Left ventricle myocardium inferior (tissue), 1 donor: ENCODE measurements at places on chromosomes 3 and 15.
A peak's percentile ranks its signal among the peaks of the same experiment; 100 is the strongest.

GRCh38 chr3:17431004-17431403 lies 311.4 kb downstream of the TBC1D5 start:
- no peak for DNase-seq

GRCh38 chr3:5165698-5166097 lies 21.8 kb upstream of the EDEM1 start:
- no peak for DNase-seq

GRCh38 chr3:112124907-112125607 lies 8.0 kb downstream of the GCSAM start:
- no peak for DNase-seq

- no peak for DNase-seq
Observed at GRCh38 chr15:101206176-101206591, 45.7 kb downstream of the CHSY1 start.

DNA sequence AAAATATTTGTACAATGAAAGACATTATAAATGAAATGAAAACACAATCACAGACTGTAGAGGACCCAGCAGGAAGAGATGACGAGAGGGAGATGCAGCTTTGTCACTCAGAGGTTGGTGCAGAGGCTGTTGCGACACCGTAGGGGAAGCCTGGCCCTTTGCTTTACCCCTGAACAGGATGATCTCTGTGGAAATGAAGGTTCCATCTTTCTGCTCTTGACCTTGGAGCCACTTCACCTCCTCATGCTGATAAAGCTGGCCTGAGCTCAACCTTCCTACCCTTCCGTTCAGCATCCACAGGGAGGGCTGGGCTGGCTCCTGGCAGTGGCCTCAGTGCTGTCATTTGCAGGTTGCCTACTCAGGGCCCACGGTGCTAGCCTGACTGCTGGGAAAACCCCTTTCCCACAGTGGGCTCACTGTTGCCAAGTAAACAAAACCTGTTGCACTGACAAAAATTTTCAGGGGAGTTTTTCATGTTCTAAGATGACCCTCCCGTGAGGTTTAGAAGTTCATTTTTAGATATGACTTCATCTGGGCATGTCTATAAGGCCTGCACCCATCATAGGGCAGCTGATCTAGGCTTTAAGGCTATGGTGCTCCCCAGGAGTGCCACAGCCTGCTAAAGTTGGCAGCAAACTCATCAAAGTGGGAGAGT lies 3.0 kb upstream of the CD80 start:
- no peak for DNase-seq

GRCh38 chr3:15291589-15292541 lies 40.5 kb downstream of the SH3BP5 start:
- no peak for DNase-seq

DNA sequence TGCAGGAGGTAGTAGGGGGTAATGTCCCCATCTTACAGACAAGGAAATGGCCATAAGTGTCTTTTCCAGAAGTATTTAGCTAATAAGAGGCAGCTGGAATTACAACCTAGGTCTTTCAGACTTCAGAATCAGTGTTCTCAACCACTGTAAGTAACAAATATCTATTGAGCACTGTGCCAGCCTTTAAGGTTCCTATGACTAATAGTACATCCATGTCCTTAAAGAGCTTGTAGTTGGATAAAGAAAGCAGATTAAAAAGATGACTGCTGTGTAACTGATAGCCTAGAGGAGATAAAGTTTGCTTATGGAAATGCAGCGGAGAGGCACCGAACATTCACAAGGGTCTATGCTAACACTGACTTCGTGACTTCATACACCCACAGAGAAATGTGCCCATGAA lies 136.0 kb downstream of the KCNMB2 start:
- DNase-seq = no peak

DNA sequence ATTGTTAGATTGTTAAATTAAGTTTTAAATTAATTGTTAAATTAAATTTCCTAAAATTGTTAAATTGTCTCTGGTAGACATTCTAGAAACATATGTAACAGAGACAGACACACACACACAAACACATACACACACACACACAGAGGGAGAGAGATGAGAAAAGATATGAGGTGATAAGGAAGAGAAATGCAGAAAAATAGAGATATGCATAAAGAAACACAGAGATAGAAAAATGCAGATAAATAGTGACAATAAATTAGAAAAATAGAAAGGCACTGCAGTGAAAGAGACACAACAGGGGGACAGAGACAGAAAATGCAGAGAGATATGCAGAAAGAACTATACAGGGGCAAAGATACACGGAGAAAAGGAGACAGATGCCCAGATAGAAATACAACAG lies 25.1 kb upstream of the GOLGA8B start:
- no peak for DNase-seq

DNA sequence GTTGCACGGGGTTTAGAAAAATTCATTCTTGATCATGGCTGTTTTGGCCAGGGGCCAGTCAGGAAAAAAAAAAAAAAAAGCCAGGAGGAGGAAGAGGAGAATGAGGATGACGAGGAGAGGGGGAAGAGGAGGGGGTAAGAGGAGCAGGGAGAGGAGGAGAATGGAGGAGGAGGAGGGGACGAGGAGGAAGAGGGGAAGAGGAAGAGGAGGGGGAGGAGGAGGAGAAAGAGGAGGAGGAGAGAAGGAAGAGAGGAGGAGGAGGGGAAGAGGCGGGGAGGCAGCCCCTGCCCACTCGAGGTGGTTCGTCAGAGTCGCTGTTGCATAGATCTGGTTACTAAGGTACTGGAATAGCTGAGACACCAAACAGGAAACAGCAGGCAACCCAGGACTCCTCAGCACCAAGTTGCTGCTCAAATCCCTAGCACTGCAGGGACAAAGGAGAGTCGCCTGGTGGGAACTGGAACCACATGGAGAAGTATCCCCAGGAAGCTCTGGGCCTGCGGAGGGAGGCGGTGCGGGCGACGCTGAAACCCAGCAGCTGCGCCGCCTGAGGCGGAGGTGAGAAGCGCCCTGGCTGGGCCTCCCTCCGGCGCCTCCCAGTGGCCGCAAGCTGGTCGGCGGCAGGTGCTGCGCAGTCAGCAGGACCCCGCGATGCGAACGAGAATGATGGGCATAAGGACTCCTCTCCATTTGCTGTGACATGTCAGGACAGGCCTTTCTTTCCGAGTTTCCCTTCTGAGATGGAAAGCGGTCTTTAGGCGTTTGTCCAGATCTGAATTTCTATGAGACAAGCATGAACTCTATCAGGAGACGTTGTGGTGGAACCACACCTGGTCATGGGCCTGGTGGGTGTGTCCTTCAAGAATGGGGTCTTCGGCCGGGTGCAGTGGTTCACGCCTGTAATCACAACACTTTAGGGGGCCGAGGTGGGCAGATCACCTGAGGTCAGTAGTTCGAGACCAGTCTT lies 17.5 kb downstream of the FAM240A start:
- peak; percentile 84 for DNase-seq

GRCh38 chr3:13495351-13495813 lies 15.3 kb downstream of the HDAC11 start:
- peak; percentile 6 for DNase-seq

DNA sequence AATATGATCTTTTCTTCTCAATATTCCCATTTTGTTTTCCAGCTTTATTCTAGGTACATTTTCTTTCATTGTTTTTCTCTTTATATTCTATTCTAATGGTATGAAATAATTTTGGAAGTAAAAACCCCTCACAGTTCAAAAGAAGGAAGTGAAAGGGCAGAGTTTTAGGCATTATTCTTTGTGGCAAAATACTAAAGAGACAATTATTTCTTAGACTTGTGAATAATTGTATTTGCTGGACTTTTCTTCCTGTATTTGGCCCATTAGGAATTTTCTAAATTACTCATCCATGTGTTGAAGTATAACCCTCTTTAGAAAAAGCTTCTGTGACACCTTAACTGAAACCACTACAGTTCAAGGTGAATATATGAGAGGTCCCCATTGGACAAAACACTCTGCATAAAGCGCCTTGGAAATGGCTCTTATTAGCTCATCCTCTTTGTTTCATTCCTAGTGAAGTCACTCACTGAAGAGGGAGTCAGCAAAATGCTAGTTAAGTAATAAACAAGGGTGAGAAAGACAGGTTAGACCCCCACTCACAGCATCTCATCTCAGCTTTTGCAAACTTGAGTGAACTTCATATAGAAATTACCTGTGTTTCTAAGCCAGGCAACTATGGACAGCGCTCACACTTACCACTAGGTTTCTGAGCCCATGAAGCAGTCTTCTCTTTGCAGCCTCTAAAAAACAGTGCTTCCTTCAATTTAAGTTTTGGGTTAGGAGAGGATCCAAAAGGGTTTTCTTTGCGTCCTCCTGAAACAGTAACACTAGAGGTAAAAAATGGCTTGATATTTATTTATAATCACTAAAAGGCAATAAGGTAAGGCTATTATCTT lies 327.5 kb downstream of the ARPP21 start:
- DNase-seq = no peak

- no peak for DNase-seq
Observed at GRCh38 chr3:179045719-179046402, 25.7 kb downstream of the ZMAT3 start.

GRCh38 chr3:197584733-197585132 lies 29.0 kb upstream of the BDH1 start:
- no peak for DNase-seq

- DNase-seq = no peak
Observed at GRCh38 chr3:178623666-178624255, 87.5 kb downstream of the KCNMB2 start.
